A549 treated with Mapracorat at 1 μM for 4 hours (cell line): ENCODE measurements at places on chromosomes 4 and X. TPM values are rescaled to one million over a fixed set of nuclear protein-coding genes. Genes with fewer than 3 reads are reported as not detected.

CCDC110 gene
- total RNA-seq: 0.34 TPM in 1 of 5 replicates, not detected in the others

HTN3 gene
- total RNA-seq: not detected in 5 replicates

FRG2 gene
- not detected in 5 replicates for total RNA-seq

S100P gene
- total RNA-seq: 54.2 to 116 TPM (median 104 TPM) in 5 replicates

FAM47A gene
- not detected in 5 replicates for total RNA-seq

TMEM164 gene
- 70.6 to 85.3 TPM (median 79.4 TPM) in 5 replicates for total RNA-seq

CFP gene
- 0.17 to 1.2 TPM (median 0.75 TPM) in 5 replicates for total RNA-seq

TLR2 gene
- total RNA-seq: 0.29 to 0.79 TPM (median 0.51 TPM) in 5 replicates

EMCN gene
- not detected in 5 replicates for total RNA-seq

PAGE5 gene
- not detected in 5 replicates for total RNA-seq

PNMA6F gene
- total RNA-seq: not detected in 5 replicates

HMX1 gene
- 0.07 to 0.19 TPM (median 0.09 TPM) in 5 replicates for total RNA-seq

ODAM gene
- not detected in 5 replicates for total RNA-seq

GAGE12F gene
- not detected in 5 replicates for total RNA-seq

SPANXD gene
- not detected in 5 replicates for total RNA-seq
